Chondrocyte (in vitro differentiated cells): ENCODE measurements at places on chromosomes 2 and 18. TPM values are rescaled to one million over a fixed set of nuclear protein-coding genes. Genes with fewer than 3 reads are reported as not detected.

DNA sequence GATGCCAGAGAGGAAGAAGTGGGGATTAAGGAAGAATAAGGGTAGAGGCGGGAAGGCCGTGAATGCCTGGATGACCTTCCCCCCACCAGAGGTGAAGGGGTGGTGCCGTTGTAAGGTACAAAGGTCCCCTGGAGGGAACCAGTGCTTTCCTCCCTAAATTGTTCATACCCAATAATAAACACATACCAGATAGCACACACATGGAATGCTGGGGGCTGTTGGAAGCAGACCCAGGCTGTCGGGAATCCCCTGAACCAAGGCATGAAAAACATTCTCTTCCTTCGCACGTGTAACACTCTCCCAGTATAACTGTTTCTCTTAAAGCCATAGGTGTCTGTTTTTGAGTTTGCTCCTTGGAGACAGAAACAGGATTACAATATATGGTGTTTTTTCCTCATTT is 107.1 kb upstream of the CTAGE1 start:
- H3K4me3 ChIP-seq: no peak overlapping the region
- no peak overlapping the region for H3K27ac ChIP-seq
- H3K27me3 ChIP-seq: peaks cover 1% of the 10 kb centered on the region
- H3K36me3 ChIP-seq: no peaks in the 10 kb centered on the region

The CSRNP3 gene
- total RNA-seq: 3.7 to 8.2 TPM (median 3.7 TPM) in 3 replicates

GRCh38 chr2:32246911-32247310 is 17.8 kb downstream of the NLRC4 start:
- H3K36me3 ChIP-seq: no peaks in the 10 kb centered on the region
- no peaks in the 10 kb centered on the region for H3K27me3 ChIP-seq
- no peak overlapping the region for H3K27ac ChIP-seq
- no peak for DNase-seq

DNA sequence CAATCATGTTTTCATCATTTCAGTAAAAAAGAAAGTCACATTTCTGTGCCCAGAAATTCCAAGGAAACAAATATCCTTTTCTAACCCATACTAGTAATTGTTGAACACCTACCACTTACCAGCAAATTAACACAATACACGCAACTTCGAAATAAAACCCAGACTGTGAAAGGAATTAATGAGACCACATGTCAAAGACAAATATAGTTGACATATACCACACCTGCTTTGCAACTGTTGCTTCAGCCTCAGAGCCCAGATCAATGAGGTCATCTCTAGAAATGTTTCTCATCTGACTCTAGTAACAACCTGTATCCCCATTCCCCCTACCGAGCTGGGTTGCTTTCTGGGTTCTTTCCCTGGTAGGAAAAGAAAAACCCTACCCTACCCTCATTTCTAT is 52.6 kb downstream of the TRIP12 start:
- no peak overlapping the region for H3K27ac ChIP-seq
- H3K36me3 ChIP-seq: peaks cover 7% of the 10 kb centered on the region
- H3K27me3 ChIP-seq: no peaks in the 10 kb centered on the region

The STPG4 gene
- total RNA-seq: 0.25 to 0.58 TPM (median 0.28 TPM) in 3 replicates

The TTR gene
- total RNA-seq: not detected in 3 replicates

- peaks cover 32% of the 10 kb centered on the region for H3K4me1 ChIP-seq
- DNase-seq: no peak
- H3K27me3 ChIP-seq: no peaks in the 10 kb centered on the region
- H3K27ac ChIP-seq: no peak overlapping the region
Observed at GRCh38 chr2:20563833-20564232, 87.1 kb downstream of the HS1BP3 start.
